ENCODE measurements at places on chromosomes 7 and 10.

- DNase-seq, result peak; percentile 85
Observed at GRCh38 chr7:92614660-92615174, 24.5 kb upstream of the FAM133B start.

- DNase-seq, result no peak
Observed at GRCh38 chr10:108362961-108363360, 1198.5 kb upstream of the SORCS1 start.

GRCh38 chr7:157482517-157483087, 145.8 kb downstream of the DNAJB6 start:
- no peak for DNase-seq

GRCh38 chr7:120460949-120461348, 188.0 kb downstream of the KCND2 start:
- DNase-seq, result no peak

DNA sequence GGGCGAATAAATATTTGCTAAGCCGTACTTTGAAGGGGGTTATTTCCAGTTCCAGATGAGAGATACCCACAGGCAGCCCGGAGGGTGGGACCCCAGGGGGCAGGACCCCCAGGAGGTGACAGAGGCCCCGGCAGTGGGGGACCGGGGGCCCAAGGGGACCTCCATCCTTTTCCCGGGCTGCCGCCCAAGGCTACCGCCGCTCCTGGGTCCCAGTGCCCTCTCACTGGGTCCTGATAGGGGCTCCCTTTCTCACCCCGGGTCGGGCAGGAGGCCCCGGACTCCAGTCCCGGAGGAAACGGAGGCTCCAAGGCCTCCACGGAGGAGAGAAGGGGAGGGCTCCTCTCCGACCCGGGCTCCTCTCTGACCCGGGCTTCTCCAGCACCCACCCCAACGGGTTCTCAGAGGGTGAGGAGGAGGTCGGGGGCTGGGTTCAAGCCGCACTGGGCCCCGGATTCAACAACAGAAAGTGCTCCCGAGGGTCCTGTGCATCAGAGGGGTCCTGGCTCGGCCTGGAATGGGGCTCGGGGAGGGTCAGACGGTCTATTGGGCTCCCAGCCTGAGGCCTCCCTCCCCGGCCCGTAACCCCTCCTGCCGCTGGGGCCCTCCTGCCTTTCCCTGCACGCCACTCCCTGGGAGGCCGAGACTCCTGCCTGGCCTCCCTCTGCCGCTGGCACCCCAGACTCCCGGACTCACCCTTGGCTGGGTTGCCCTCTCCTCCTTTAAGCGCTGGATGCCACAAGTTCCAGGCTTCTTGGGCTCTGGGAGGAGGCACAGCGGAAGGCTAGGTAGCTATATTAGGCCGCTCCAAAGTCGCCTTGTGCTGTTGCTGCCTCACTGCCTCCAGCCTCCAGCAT, 62.5 kb downstream of the ZNF37A start:
- DNase-seq, result peak; percentile 78

DNA sequence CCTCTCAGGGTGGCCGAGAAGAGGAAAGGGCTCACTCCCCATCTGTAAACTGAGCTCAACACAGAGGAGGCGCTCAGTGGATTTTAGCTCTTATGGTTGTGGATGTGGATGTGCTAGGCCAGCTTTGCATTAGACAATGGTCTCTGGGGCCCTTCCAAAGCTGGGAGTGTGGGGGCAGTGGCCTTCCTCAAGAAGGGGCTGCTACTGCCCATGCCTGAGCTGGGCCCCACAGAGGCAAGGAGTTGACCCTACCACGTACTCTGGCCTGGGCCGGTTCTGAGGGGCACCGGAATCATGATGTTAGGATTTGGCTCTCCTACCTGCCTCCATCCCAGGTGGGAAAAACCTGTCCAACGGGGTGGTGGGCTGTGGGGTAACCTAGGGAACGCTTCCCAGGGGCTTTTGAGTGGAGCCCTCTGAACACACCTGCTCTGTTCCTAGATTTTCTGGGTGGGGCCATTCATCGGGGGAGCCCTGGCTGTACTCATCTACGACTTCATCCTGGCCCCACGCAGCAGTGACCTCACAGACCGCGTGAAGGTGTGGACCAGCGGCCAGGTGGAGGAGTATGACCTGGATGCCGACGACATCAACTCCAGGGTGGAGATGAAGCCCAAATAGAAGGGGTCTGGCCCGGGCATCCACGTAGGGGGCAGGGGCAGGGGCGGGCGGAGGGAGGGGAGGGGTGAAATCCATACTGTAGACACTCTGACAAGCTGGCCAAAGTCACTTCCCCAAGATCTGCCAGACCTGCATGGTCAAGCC, 11.5 kb downstream of the AQP1 start:
- no peak for DNase-seq

DNA sequence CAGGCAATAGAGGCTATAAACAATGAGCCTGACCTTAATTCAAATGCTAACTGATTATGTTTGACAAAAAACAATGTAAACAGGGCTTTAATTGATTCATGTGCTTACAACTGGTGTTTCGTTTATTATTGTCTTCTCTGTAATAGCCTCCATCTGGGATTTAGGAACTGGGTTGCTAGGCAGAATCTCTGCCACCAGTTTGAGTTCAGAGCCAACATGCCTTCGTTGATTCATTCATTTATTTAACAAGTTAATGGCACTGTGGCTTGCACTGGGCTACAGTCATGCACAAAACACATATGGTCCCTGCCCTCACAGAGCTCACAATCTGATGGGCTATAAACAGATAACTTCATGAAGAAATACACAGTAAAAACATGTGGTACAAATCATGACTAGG, 19.6 kb upstream of the CDHR3 start:
- no peak for DNase-seq
